HCEC 1CT (cell line): ENCODE measurements at places on chromosomes 16 and 17.

- no peak for DNase-seq
Measured at GRCh38 chr16:85859818-85860125, 39.2 kb upstream of the IRF8 start.

- peak; percentile 13 for DNase-seq
Measured at GRCh38 chr17:1907909-1908698, 78.3 kb downstream of the RPA1 start.

DNA sequence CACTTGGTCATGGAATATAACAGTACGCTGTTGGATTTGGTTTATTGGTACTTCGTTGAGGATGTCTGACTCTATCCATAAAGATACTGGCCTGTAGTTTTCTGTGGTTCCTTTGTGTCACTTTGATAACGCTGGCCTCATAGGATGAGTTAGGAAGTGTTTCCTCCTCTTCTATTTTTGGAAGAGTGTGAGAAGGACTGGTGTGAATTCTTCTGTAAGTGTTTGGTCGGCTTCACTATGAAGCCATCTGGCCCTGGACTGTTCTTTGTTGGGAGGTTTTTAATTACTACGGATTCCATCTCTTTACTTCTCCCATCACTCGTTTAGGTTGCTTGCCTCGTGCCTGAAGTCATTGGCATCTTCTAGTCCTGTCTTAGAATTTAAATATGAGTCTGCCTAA is 117.3 kb downstream of the OR1D5 start:
- no peak for DNase-seq

DNA sequence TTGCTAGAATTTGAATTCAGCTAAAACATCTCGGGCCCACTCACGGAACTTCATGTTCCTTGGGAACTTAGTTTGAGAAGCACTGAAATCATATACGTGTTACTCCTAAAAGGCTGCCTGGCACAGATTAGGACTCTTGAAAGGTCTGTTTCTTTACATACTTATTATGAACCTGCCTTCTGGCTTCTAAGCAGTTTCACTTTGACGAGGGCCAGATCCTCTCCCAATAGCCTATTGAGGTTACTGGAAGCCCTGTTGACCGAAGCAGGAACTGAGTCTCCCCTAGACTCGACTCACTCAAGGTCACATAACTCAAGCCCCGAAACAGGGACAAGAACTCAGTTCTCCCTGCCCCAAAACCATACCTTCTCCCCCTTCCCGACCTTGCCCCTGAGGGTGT is 121.9 kb upstream of the PLCG2 start:
- no peak for DNase-seq

DNA sequence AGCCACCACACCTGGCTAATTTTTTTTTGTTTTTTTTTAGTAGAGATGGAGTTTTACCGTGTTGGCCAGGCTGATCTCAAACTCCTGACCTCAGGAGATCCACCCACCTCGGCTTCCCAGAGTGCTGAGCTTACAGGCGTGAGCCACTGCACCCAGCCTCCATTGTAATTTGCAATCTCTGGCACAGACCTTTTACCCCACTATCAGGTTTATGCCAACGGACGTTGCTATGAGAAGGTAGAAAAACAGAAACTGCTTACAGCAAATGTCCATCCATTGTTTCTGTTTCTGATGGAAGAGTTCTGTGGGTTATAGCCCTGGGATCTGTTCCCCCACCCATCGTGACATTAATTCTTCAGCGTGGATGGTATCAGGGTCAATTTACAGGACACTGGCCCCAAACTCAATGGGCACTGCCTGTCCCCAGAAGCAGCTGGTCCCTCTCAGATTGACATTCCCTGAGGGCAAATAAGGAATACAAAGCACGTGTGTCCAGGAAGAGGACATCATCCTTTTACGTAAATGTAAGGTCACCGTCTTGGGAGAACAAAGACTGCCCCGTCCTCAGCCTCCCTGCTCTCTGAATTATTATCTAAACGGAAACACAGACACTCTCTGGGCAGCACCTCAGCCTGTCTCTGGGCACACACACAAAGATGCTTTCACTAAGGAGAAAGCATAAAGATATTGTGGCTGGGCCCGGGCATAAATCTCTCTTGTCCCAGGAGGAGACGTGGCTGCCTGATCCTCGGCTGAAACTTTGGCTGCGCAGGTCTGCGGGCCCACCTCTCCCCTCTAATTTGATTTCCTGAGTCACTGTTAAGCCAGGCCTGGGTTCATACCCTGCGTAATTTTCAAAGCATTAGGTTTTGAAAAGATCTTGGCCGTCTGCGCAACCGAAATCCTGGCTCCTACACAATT is 5.2 kb downstream of the KCNG4 start:
- DNase-seq: no peak

GRCh38 chr17:17445925-17446665 is 30.7 kb upstream of the MED9 start:
- DNase-seq: peak; percentile 85
